Stimulated activated CD4-positive, alpha-beta T cell treated with anti-CD3 and anti-CD28 coated beads, TNF-alpha, amount 100 ng/mL, for 1 hour (primary cell): ENCODE measurements at places on chromosomes 6 and 20.

- DNase-seq, result no peak
These were observed 59.3 kb upstream of the APCDD1L start for GRCh38 chr20:58574469-58574868.

GRCh38 chr20:51169813-51170212 lies 146.9 kb upstream of the KCNG1 start:
- no peak for DNase-seq

DNA sequence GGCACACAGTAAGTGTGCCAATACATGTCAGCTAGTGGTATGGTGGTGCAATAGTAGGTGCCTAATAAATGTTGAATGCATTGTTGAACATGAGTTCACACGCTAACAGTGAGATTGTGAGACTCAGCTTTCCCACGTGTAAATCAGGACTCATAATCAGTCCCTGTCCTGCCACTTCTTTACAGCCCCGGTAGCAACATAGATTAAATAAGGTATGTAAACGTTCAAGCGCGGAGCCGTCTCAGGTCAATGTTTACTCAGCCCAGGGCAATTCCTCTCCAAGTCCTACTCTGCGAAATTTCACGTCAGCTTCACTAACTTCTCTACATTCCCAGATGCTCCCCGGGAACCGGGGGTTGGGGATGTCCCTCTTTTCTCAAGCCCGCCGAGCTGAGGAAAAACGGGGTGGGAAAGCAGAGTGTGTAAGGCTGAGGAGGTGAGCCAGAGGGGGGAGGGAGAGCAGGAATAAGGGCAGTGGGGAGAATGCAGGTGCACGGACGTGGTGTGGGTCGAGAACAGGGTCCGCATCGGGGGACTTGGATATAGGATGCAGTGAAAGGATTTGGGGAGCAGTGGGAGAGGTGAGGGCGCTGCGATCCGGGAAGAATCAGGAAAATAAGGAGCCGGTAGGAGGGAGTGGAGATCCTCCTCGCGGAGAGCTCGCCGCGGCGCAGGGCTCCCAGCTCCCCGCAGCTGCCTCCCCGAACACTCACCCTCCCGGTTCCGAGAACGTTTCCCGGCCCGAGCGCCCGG lies 544 bp upstream of the TP53INP2 start:
- no peak for DNase-seq

DNA sequence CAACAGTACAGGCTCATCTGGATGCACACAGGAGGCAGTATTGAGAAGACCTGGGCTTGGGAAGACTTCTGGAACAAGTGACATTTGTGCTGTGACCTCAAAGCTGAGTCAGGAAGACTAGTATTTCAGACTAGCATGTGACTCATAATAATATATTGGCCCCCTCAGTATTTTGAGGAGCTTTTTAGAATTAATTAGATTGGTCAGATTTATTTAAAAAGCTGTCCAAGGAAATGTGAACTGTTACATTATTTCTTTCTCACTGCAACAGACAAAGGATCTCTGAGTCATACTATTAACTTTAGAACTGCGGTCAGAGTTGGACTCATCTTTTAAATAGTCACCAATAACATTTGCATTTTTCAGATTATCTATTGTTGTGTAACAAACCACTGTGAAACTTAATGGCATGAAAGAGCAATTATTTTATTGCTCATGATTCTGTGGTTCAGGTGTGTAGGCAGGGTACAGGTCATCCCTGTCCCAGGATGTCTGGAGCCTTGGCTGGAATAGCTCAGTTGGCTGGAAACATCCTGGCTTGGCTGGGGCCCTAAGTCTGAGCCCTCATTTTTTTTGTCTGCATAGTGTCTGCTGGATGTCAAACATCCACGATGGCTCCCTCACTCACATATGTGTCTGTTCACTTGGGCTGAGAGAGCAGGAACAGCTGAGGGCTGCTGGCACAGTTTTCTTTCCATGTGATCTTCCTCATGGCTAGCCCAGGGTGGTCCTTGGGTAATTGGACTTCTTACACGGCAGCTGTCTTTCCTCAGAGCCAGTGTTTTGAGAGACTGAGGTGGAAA lies 46.9 kb downstream of the MAP3K4 start:
- DNase-seq, result no peak

DNA sequence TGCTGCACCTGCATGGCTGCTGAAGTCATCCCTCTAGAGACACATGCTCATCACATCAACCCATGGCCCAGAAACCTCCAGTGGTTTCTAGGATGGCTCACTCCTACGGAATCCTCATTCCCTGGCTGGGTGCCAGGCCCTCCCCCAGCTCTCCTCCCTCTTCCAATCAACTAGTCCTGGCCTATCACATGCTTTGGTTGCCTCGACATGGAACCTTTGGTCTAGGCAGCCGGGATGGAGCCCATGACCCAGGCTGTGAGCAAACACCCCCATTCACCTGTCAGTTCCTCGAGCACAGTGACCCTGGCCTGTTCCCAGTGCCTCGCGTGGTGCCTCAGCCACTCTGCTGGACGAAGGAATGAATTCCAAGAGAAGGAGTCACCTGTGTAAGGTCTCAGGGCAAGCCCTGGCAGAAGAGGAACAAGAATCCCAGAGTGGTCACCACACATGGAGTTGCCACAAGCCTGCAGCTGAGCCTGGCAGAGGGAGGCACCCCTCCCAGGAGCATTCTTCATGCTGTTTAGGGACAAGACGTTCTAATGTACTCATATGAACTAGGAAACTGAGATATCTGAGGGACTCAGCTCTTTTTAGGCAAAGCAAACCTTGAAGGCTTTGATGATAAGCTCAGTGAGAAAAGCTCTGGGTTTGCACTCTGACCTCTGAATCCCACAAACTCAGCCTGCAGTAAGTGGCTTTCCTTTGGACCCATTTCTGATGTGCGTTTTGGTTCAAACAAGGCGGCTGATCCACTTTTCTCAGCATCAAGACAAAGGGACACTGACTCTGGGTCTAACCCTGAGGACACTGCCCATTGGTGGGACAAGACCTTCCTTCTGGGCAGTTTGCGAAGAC lies 40.2 kb downstream of the PPP1R3G start:
- DNase-seq, result no peak

DNA sequence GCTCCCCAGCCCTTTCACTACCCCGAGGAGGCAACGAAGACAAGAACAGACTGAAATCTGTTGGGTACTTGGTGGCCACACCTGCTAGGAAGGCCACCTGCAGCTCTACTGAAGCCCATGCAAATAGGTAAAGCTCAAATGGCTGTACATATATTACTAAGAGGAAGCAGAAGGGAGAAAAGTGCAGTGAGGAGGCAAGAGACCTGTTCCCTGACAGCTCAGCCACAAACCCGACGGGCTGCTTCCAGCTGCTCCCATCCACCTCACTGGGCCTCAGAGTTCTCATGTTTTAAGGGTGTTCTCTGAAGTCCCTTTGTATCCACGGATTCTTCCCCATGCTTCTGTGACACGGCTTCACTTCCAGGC lies 24.6 kb downstream of the TRAM2 start:
- DNase-seq, result no peak

GRCh38 chr6:147974376-147974775 lies 368.3 kb upstream of the SASH1 start:
- DNase-seq, result no peak

DNA sequence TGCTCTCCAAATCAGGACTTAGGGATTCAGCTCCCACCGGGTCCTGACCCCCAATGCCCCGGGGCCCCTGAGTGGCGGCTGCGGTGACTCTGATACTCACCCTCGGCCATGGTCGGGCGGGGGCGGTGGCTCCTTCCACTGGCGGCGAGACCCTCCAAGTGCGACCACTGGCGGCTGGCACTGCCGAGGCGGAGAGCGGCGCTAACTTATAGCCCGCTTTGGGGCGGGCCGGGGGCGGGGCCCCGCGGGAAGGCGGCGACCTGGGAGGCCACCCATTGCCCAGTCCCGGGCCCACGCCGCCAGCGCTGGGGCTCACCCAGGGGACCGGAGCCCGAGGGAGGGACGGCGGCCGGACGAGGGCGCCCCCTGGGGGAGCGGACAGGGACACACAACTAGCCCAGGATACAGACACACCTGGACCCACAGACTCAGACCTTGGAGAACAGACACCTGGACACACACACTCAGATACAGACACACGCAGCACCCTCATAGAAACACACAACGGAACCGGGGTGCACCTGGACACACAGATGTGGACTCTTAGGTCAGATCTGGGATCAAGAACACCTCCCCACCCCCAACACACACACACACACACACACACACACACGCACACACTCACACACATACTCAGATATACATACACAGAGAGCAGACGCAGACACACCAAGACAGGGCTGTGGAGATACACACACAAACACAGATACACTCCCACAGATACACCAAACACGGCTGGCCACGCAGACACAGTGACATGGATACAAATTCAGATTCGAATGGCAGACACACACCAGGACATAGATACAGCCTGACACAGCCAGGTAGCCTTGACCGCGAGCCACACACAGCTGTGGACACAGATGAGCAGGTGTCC lies at the start of gene TGM2:
TSS of gene TGM2 (minus strand) at position 182 of the 877 bp plus-strand sequence. CDS start at position 110, 72 bp downstream.
- DNase-seq, result no peak

GRCh38 chr20:32964575-32964974 lies 39.7 kb downstream of the SUN5 start:
- no peak for DNase-seq

DNA sequence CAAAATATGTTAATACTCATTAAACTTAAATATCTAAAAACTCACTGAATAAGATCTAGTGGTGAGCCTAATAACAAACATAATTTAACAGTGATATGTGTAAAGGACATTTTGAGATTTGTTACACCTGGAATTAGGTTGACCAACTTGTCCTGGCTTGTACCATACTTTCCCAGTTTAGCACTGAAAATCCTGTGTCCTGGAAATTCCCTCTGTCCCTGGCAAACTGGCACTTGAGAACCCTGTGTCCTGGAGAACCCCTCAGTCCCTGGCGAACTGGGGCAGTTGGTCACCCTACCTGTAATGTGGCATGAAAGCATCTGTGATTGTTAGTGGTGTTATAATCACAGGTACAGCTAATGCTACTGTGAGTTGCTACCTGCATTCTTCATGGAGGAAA lies 6.9 kb upstream of the PRND start:
- no peak for DNase-seq

DNA sequence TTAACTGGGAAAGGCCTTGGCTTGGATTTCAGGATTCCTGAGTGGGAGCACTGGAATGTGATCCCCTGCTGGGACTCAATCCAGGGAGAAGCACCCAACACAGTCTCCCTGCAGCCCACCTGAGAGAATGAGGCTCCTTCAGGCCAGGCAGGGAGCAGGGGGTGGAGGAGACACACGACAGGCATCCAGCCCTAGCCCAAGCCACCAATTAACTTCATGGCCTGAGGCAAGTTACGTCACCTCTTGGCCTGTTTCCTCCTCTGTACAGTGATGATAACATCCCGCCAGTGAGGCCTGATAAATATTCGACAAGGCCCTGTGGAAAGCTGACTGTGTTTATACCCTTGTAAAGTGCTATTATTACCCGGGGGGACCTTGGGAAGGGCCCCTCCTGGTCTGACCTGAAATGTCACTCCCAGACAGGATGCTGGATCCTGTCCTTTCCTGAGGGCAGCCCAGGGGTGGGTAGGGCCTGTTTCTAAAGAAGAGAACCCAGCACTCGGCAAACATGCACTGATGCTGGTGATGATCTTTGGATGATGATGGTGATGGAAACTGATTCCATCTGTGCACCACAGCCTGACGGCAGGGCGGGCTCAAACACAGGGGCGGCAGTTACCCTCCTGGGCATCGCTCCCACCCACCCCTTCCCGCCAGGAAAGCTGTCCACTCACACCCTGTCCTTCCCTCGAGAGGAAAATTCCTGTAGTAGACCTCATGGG lies 12.4 kb downstream of the FRS3 start:
- DNase-seq, result no peak

DNA sequence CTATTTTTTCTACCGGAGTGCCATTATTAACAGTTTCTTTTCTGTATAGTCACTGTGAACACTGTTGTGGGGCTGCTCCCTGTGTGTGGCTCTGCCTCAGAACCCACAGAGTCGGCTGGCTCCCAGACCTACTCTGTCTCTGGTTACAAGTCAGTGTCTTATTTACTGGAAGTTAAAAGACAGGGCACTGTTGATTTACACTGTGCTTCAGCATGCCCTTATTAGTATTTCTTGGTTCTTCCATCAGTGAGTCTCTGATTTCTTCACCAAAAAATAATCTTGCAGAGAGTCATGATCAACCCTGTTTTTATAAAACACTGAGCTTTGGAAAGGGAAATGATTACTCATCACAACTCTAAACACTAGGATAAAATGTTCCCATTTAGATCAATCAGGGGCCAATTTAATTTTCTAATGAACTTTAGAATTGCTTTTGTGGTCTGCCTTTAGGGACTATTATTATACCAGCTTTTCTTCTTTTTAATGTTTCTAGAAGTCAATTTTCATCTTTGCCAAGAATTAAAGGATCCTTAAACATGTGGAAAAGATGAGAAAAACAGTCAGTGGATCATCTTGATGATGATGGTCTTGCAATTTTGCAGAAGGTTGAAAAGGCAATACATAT lies 92.6 kb downstream of the UTRN start:
- no peak for DNase-seq

- no peak for DNase-seq
These were observed 11.3 kb downstream of the MOXD1 start for GRCh38 chr6:132390017-132390416.

DNA sequence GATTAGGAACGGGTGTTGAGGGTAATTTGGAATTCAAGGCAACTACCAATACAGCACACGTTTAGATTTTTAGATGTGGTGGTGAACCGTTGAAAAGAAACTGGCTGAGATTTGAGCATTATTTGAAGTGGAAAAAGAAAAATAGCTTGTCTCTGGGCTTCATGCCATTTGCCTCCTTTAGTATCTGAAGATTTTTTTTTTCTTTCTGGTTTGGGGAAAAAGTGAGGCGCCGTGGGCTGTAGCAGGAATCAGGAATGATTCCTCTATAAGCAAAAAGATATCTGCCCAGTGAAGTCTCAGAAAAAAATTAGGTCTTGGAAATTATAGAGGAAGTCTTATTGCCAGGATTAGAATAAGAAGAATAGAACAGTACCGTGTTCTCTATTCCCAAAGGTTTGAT lies 88.5 kb downstream of the RPS12 start:
- DNase-seq, result no peak

- no peak for DNase-seq
These were observed 45.0 kb downstream of the EDN1 start for GRCh38 chr6:12335131-12335527.

DNA sequence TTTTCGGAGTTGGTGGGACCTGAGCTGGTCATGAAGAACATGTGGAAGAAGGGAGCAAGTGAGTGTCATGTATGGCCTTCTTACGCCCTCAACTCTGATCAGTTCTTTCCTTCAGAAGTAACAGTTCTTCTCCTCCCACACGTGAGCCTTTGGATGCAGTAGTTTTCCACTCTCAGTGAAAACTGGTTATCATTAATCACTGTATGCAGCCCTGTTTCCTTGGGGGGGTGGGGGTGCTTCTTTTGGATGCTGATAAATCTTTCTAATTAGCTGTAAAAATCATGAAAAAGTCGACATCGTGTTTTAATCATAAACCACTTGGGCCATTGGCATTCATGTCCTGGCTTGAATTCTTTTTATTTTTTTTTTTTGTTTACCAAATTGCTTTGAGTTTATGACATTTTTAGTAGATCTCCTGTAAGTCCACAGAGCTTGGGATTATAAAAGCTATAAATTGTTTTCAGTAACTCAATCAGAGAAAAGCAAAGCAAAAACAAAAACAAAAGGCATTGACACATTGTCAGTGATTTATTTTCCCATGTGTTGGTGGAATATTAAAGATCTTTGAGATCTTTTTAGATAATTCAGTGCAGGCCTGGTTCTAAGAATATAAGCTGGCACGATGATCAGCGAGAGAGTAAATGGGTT lies 84.8 kb downstream of the TRMT11 start:
- no peak for DNase-seq
